NCI-H2081 treated with DMSO at 0.1 percent for 48 hours (cell line): ENCODE measurements at places on chromosomes 16 and 17.

DNA sequence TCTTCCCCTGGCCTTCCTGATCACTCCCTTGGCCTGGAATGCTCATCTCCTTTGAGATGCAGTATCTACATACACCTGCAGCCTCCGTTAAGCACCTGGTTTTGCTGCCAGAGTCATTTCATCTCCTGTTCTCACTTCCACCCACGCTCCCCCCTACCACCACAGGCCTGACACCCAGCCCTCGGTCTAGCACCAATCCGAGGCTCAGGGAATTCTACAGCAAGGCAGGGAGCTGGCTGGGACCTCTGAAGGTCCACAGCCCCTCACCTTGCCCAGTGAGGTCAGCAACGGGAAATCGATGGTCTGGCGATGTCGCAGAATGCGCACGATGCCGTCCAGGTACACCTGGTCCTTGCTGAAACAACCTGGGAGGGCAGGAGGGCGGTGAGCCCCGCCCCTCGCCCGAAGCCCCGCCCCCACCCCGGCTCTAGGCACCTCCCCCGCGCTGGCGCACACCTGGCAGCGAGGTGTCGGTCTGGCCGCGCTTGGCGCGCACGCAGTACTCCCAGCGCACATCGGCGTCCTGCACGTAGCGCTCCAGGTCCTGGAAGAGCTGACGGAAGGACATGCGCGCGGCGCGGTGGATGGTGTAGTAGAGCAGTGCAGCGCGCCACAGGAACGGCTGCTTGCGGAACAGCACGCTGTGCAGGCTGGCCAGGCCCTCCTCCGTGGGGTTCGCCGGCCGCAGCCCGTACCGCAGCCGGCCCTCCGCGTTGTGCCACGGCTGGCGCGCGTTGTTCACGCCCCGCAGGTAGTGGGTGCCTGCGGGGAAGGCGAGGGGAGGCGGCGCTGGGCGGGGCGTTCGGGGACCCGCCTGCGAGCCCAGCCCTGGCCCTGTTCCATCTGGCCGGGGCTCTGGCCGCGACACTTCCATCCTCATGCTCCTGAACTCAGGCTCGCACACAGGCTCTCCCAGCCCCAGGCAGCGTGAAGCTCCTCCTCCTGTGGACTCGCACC lies 5.7 kb downstream of the MATCAP1 start:
- DNase-seq, result peak; percentile 37

GRCh38 chr16:30064729-30065101 lies 845 bp upstream of the ALDOA start:
- no peak for DNase-seq

DNA sequence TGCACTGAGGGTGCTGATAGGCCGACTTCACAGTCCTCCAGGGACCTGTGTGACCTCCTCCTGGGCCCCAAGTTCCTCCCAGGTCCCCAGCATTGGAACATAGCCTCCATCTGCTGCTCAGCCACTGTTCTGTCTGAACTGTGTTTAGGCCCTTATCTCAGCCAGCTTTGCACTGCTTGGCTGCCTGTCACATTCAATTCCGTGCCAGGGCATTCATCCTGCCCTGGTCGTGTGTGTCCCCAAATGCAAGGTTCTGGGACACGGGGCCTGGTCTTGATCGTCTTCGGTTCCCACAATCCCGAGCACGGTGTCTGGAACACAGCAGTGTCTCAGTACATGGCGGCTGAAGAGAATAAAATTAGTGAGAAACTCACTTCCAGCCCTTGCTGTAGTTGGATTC lies 69.9 kb upstream of the NFAT5 start:
- DNase-seq, result no peak

- no peak for DNase-seq
Observed at GRCh38 chr17:81309140-81309858, 14.2 kb upstream of the SLC38A10 start.

DNA sequence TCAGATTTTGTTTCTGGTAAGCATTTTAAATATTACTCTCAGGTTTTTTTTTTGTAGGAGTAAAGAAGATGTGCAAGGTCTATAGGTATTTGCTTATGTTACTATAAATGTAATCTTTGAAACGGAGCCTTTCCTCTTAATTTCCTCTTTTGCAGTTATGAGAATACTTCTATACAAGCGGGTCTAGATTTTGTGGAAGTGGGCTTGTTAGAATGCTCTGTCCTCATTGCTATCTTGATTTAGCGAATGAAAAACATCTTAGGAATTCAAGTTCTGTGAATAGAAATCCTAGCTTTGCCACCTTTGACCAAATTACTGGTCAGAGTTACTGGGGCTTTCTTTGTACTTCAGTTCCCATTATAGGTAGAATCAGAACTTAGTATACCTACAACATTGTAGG lies 80.3 kb downstream of the EFCAB13 start:
- no peak for DNase-seq
